Osteoblast (primary cell): ENCODE measurements at places on chromosomes 5 and 9. TPM values are rescaled to one million over a fixed set of nuclear protein-coding genes. Genes with fewer than 3 reads are reported as not detected.

- no peaks in the 10 kb centered on the region for H3K27me3 ChIP-seq
- H3K4me1 ChIP-seq = peaks cover 21% of the 10 kb centered on the region
- DNase-seq = no peak
These were observed 82.1 kb downstream of the GRIA1 start for GRCh38 chr5:153572411-153573145.

DNA sequence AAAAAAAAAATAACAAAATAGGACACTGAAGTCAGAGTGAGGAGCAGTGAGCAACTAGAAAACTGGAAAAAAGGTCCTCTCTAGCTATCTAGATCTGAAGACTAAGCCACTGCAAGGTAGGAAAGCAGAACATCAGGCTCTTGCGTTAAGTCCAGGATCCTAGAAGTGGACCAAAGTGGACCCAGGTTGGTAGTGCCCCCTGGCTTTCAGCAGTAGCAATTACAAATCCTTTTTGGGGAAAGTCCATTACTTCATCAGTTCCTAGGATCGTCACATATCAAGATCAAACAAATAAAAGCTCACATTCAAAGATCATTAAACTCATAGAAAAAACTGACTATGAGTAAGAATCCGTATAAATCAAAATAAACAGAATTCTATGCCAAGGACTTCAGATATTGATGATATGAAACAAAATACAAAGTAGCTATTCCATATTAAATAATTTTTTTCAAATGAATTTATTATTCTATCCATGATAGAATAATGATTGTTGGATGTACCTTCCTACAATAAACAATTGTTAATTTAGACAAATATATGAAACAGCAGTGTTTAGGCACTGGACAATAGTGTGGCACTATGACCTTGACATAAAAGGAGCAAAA, 6.5 kb upstream of the RICTOR start:
- DNase-seq = peak; percentile 80
- peaks cover 11% of the 10 kb centered on the region for H3K4me1 ChIP-seq
- no peak overlapping the region for H3K27ac ChIP-seq
- no peak overlapping the region for H3K4me3 ChIP-seq

- H3K4me1 ChIP-seq = no peaks in the 10 kb centered on the region
- H3K27ac ChIP-seq = no peak overlapping the region
- peak; percentile 15 for DNase-seq
- no peaks in the 10 kb centered on the region for H3K27me3 ChIP-seq
- H3K36me3 ChIP-seq = no peaks in the 10 kb centered on the region
- H3K4me3 ChIP-seq = no peak overlapping the region
These were observed 41.0 kb downstream of the ESM1 start for GRCh38 chr5:54944364-54944763.

DNA sequence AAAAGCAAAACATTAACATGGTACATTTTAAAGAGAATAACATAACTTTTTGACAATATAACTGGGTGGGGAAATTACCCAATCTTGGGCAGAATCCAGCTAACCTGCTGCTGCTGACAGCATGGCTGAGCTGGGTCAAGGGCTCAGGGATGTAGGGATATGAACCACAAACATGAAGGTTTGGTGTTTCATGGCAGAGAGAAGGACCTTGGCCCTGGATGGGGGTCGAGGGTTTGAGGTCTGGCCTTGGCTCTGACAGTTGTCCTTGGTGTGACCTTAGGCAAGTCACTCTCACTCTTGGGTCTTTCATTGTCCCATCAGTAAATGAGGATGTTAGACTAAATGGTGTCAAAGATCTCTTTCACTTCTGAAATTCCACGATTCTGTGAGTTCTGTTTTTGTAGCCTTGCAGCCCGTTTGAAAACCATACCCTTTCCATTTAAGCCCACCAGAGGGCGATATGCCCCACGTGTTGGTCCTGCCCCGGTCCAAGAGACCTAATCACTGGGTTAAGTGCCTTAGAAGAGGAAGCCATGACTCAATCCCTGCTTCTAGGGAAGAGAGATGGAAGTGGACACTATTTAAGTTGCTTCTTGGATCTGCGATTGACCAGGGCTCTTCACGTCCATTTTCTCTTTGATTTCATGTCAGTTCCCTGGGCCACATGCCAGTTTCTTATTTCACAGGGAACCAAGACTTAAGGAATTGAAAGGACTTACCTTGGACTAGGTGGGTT, 56.8 kb upstream of the TEX48 start:
- no peak overlapping the region for H3K27ac ChIP-seq
- H3K4me1 ChIP-seq = peaks cover 7% of the 10 kb centered on the region
- H3K27me3 ChIP-seq = no peaks in the 10 kb centered on the region

- no peak overlapping the region for H3K4me3 ChIP-seq
- no peaks in the 10 kb centered on the region for H3K27me3 ChIP-seq
- H3K4me1 ChIP-seq = no peaks in the 10 kb centered on the region
- H3K36me3 ChIP-seq = no peaks in the 10 kb centered on the region
- no peak overlapping the region for H3K27ac ChIP-seq
These were observed 8.6 kb downstream of the GBGT1 start for GRCh38 chr9:133155156-133155555.

GRCh38 chr5:39800042-39800601, 375.3 kb upstream of the DAB2 start:
- no peak overlapping the region for H3K4me3 ChIP-seq
- H3K27me3 ChIP-seq = no peaks in the 10 kb centered on the region
- DNase-seq = no peak
- H3K36me3 ChIP-seq = no peaks in the 10 kb centered on the region
- no peak overlapping the region for H3K27ac ChIP-seq

DNA sequence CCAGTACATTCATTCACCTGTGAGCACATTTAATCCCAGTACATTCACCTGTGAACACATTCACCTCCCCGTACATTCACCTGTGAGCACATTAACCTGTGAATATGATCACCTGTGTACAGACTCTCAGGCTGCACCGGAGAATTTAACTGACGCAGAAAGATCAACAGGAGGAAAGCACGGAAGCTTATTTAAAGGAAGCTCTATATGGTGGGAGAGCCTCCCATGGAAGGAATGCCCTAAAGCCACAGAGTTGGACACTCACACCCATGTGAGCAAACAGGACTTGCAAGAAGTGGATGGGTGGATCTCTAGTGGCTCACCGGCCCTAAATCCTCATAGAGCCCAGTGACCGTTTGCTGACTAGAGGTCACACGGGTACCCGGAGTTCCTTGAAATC, 38.2 kb downstream of the TRIP13 start:
- H3K27ac ChIP-seq = no peak overlapping the region
- H3K27me3 ChIP-seq = peaks cover 37% of the 10 kb centered on the region
- H3K4me1 ChIP-seq = no peaks in the 10 kb centered on the region
- no peak overlapping the region for H3K4me3 ChIP-seq
- no peaks in the 10 kb centered on the region for H3K36me3 ChIP-seq
- no peak for DNase-seq

GRCh38 chr5:179217356-179217755, 127.9 kb downstream of the ADAMTS2 start:
- peaks cover 6% of the 10 kb centered on the region for H3K36me3 ChIP-seq
- peak overlapping the region; percentile 49 for H3K27ac ChIP-seq
- H3K4me1 ChIP-seq = peaks cover 9% of the 10 kb centered on the region
- DNase-seq = peak; percentile 65
- H3K27me3 ChIP-seq = no peaks in the 10 kb centered on the region

The CDX1 gene
- 0.29 and 0.36 TPM in 2 replicates for total RNA-seq

The C7 gene
- total RNA-seq = 0.36 and 0.88 TPM in 2 replicates
